Activated CD8-positive, alpha-beta T cell treated with anti-CD3 and anti-CD28 coated beads for 36 hours (primary cell): ENCODE measurements at places on chromosomes 4 and X. TPM values are rescaled to one million over a fixed set of nuclear protein-coding genes. Genes with fewer than 3 reads are reported as not detected.

DNA sequence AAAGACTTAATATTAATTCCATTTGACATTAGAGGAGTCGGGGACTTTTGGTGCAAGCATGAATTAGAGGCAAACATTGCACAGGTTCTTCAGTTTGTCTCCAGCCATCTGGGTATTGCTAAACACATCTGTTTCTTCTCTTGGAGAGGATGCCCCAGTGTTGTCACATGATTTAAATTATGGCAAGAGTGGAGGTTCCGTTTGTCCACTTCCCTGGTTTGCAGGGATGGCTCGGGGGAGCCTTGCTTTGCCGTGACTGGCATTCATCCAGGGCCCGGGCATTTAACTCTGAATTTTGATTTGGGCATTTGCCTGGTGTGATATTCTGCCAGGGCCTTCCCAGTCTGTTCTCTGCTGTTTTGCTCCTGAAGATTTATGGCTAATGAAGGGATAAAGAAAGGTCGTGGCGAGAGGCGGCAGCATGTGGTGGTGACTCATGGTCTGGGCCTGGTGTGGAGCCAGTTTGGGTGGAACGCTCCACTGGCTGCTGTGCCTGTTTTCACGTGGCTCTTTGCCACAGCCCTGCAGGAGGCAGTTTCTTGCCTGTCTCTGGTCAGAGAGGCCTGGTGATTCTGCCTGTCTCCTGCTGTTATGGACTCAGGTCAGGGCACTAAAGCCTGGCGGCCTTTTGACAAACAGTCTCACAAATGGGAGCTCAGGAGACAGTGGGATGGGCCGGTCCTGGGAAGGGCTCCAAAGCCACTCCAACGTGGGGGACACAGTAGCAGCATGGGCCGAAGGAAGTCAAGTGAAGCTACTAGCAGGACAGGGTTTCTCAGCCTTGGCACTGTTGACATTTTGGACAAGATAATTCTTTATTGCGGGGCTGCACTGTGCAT is 99.4 kb upstream of the PGRMC2 start:
- no peak for DNase-seq

The PTPN13 gene
- total RNA-seq, result 0.27 TPM

- DNase-seq, result no peak
Observed at GRCh38 chr4:34572026-34572425, 1672.3 kb downstream of the ARAP2 start.

The CCNB3 gene
- total RNA-seq, result 0.51 TPM

- DNase-seq, result no peak
Observed at GRCh38 chrX:64377753-64378152, 17.5 kb downstream of the MTMR8 start.

DNA sequence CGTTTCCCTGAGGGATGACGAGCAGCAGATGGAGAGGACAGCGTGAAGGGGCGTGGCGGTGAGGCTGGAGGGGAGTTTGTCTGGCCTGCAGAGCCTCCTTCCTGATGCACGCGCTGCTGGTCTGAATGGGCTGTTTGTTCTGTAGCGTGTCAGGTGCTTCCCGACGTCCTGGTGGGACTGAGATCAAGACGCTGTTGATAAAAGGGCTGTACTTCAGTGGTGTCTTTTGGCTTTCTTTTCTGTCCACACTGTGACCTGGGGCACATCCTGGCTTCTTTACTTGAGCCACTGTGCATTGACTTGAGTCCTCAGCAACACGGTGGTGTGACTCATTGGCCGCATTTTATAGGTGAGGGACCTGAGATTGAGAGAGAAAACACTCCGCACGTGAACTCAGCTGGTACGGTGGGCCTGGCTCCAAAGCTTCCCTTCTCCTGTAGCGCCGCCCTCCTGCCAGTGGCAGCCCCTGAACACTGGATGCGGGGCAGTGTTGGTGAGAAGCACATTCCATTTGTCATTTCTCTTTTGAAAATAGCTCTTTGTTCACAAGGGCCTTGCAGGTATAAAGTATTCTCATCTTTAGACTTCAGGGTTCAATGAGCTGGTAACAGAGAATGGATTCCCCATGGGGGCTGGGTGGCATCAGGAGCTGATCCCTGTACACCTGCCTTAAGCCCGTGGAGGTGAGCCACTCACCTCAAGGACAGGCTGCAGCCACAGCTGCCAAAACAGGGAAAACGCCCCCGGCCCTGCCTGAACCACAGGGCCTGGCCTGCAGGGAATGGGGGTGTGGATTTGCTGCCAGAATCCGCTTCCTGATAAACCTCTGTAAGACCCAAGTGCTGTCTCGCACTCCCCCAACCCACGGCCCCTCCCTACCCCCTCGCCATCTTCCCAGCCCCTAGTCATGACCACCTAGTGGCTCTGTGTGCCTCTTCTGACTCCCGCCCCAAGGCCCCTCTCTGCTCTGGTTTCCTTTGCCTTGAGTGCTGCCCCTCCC is 29.2 kb downstream of the NSG1 start:
- no peak for DNase-seq

DNA sequence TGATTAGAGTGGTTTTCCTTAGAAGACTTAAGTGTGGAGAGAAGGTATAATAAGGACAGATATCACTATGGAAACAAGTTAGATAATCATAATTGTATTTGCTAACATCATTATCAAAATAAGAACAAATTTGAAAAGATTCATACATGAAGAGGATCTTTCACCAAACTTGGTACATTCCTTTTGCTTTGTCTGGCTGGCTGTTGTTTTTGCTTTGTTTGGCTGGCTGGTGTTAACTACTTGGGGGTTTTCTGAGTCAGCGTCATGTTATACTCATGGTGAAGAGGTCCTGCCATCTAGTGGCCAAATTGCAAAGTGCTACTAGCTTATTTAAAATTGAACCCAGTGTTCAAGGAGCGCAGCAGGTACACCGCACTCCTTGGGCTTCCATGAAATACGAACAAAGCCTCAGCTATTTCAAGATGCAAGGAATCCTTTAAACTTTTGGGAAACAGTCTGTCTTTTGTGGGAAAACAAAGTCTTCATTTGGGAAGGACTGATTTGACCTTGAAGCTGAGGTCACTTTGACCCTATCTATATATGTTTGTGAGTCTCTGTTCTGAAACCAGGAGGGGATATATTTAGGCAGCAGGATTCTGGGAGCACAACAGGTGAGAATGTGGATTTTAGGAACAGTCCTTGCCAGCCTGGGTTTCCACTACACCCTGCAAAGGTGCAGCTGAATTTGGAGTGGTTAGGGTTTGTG is 129.7 kb downstream of the PLS3 start:
- DNase-seq, result peak; percentile 65

- DNase-seq, result no peak
Observed at GRCh38 chr4:72627723-72628122, 58.7 kb upstream of the ADAMTS3 start.
